Panc1 (cell line): ENCODE measurements at places on chromosomes 12 and 14. TPM values are rescaled to one million over a fixed set of nuclear protein-coding genes. Genes with fewer than 3 reads are reported as not detected.

KRT75 gene
- 0.15 TPM for total RNA-seq

TMTC1 gene
- 0.28 TPM for total RNA-seq

BCL11B gene
- total RNA-seq, result 0.23 TPM

BTBD6 gene
- 0.26 TPM for total RNA-seq

GRCh38 chr14:86346818-86347384 lies 817.0 kb downstream of the FLRT2 start:
- DNase-seq, result no peak

DNA sequence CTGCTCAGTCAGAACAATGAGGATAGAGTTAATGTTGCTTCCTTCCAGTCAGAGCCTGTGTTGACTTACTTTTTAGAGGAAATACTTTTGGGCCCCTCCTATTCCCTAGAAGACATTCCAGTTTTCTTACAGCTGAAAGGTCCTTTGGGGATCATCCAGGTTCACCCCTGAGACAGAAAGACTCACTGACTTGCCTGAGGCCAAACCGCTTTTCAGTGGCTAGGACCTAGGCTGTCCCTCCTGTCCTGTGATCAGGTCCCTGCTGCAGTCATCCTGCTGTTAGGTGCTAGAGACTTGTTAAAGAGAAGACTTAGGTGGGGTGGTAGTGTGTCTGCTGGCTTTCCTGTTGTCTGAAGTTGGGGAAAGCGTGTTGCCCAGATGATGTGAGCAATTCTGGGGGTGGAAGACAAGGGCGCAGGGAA lies 39.6 kb downstream of the SUSD6 start:
- DNase-seq, result no peak

DNA sequence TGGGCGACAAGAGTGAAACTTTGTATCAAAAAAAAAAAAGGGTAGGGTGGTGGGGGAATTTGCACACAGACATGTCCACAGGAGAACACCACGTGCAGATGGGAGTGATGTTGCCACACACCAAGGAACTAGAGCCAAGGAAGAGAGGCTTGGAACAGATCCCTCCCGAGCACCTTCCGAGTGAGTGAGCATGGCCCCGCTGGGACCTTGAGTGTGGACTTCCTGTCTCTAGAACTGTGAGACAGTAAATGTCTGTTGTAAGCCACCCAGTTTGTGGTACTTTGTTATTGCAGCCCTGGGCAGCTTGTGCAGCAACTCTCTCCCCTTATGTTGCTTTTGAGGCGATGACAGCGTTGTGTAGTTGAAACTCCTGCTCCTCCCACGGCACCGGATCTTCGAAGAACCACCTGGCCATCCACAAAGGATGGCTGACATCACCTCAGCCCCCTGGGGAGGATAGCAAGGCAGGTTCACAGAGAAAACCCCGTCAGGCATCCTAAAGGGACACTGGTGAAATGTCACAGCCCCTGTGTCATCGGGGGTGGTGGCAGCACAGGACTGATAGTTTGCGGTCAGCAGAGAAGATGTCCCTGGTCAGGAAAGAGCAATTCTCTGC lies 54.7 kb upstream of the PLEKHG3 start:
- DNase-seq, result no peak
